ENCODE measurements at places on chromosomes 4 and X. TPM values are rescaled to one million over a fixed set of nuclear protein-coding genes. Genes with fewer than 3 reads are reported as not detected.

The C1QTNF7 gene
- 20.1 TPM for total RNA-seq

- no peaks in the 10 kb centered on the region for H3K27me3 ChIP-seq
- H3K4me1 ChIP-seq, result no peaks in the 10 kb centered on the region
- peak; percentile 19 for DNase-seq
- H3K27ac ChIP-seq, result no peak within 1 kb of the TSS
- H3K36me3 ChIP-seq, result no peaks in the 10 kb centered on the region
These were observed at the start of gene HEPH for GRCh38 chrX:66163849-66164411. Gene HEPH (plus strand): TSS chrX:66164247. CDS start chrX:66170571, 6,324 bp downstream.

DNA sequence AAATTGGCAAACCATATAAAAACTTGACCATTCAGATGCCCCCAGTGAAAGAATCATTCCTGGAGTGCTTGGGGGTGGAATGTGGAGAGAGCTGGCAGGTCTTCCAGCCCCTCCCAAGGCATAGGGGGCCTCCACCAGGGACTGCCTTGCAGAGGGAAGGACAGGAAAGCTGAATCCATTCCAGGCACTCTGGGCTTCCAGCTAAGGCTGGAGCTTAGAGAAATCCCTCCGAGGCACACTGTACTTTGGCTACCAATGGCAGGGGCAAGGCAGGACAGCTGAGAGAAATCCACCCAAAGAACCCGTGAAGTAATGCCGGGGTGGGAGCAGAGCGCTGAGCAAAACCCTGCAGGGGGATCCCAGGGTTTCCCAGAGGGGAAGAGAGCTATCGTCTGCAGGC lies 4.0 kb downstream of the CENPU start:
- H3K4me1 ChIP-seq, result peaks cover 3% of the 10 kb centered on the region
- H3K27ac ChIP-seq, result no peak overlapping the region

DNA sequence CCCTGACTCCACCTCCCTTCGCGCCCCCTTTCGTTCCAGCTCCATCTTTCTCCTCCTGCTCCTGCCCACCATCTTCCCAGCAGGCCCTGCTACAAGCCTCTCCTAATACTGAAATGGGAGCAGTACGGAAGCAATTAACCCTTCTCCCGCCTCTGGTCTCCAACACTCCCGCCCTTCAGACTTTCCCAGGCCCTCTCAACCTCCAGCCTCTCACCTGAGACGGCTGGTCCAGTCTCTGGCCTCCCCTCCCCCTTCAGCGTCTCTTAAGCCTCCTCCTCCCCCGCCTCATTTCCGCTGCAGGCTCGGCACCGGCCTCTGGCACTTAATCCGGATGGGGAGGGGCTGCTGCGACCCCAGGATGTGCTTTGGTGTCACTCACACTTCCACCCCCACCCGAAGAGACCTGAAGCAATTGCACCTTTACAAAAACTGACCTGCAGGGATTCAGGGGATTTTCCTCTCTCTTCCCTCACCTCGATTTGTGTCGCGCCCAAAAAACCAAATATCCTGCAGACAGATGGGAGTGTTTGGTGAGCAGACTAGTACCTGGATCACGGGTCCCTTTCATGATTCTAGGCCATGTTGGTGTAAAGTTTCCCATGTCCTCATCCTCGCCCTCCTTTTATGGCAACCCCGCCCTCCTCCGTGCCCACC lies 657 bp downstream of the TCEAL8 start:
- H3K36me3 ChIP-seq, result no peaks in the 10 kb centered on the region
- no peaks in the 10 kb centered on the region for H3K27me3 ChIP-seq
- no peaks in the 10 kb centered on the region for H3K4me1 ChIP-seq
- peak overlapping the region; percentile 86 for H3K27ac ChIP-seq
- peak; percentile 62 for DNase-seq

The CLTRN gene
- total RNA-seq, result 1.3 TPM

- peaks cover 5% of the 10 kb centered on the region for H3K4me1 ChIP-seq
- H3K4me3 ChIP-seq, result peak overlapping the region; percentile 88
- DNase-seq, result no peak
- no peaks in the 10 kb centered on the region for H3K27me3 ChIP-seq
- H3K27ac ChIP-seq, result no peak overlapping the region
These were observed 1.5 kb downstream of the CASP6 start for GRCh38 chr4:109701566-109702410.

The IL13RA2 gene
- total RNA-seq, result not detected

- H3K27ac ChIP-seq, result no peak overlapping the region
- H3K4me1 ChIP-seq, result peaks cover 11% of the 10 kb centered on the region
- no peaks in the 10 kb centered on the region for H3K27me3 ChIP-seq
- no peak overlapping the region for H3K4me3 ChIP-seq
- no peaks in the 10 kb centered on the region for H3K36me3 ChIP-seq
These were observed 47.4 kb downstream of the PRDM5 start for GRCh38 chr4:120874792-120875774.

- peak within 1 kb of the TSS; percentile 83 for H3K4me3 ChIP-seq
- no peaks in the 10 kb centered on the region for H3K36me3 ChIP-seq
- H3K4me1 ChIP-seq, result no peaks in the 10 kb centered on the region
- DNase-seq, result peak; percentile 89
- H3K27ac ChIP-seq, result peak within 1 kb of the TSS; percentile 83
These were observed at the start of the genes ABCD1 and BCAP31 for GRCh38 chrX:153724252-153725038. Gene ABCD1 (plus strand): TSS chrX:153724856. CDS start chrX:153725267, 411 bp downstream. Gene BCAP31 (minus strand): TSS chrX:153724387. CDS start chrX:153723244, 1,143 bp downstream.

- H3K4me1 ChIP-seq, result no peaks in the 10 kb centered on the region
- no peak overlapping the region for H3K27ac ChIP-seq
- no peak overlapping the region for H3K4me3 ChIP-seq
- no peaks in the 10 kb centered on the region for H3K36me3 ChIP-seq
- no peak for DNase-seq
These were observed 16.4 kb downstream of the HPGD start for GRCh38 chr4:174505892-174506291.

All from ovary (tissue), 10 donors.